ENCODE measurements at places on chromosomes 2 and 18.

DNA sequence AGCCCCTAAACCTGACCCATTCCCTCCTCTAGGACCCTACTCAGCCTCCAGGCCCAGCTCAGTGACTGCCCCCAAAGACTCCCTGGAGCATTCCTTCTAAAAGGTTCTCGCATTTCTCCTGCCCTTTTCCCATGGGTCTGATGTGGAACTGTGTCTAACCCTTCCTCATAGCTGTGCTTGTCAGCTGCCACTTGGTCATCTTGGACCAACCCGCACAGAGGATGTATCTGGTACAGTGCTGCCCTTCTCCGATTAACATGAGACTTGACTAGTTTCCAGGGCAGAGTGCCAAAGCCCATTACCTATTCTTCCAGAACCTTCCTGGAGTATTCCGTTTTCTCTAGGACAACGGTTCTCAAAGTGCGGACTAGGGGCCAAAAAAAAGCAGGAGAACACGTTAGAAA lies 518 bp upstream of the NFU1 start:
- peak; percentile 17 for DNase-seq

GRCh38 chr2:33806041-33806440 lies 206.9 kb upstream of the FAM98A start:
- DNase-seq: no peak

DNA sequence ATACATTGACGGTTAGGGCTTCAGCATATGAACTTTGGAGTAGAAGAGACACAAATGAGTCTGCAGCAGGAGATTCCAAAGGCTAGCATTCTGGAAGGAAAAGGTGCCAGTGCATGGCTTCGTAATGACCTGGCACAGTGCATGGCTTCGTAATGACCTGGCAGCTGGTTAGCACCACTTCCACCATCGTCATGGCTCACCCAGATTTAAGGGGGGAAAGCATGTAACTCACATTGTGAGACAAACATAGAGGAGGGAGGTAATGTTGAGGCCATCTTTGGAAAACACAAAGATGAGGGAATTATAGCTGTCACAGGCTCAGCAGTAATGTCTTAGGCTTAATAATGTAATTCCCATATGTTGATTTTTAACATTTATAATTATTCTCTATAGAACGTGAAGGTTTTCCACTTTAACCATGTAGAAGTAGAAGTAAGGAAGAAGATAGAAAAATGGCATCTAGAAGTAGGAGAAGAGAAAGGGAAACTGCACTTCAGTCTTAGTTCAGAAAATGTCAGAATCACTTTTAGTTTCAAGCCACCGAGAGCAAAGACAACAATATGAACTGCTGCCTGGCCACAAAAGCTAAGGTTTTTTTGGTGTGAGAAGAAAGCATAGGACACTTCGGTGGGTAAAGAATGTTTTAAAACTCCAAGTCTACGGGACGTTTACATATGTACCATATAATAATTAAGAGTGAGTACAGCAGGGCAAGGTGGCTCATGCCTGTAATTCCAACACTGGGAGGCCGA lies 6.8 kb upstream of the STK25 start:
- DNase-seq: no peak

DNA sequence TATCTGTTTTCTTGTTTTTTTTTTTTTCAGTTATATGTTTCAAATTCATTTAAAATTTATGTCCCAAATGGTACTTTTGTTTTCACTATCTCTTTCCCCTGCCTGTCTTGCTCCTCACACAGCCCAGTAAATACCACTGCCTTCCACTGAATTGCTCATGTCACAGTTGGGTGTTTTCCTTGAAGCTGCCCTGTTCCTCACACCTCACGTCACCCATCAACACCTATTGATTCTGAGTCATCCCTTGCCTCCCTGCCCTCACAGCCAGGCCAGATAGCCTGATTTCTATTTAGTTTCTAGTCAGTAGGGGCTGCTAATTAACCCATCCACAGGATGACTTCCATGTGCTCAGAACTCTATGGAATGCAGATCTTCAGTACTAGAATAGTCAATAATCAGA lies 25.3 kb downstream of the FSHR start:
- no peak for DNase-seq

DNA sequence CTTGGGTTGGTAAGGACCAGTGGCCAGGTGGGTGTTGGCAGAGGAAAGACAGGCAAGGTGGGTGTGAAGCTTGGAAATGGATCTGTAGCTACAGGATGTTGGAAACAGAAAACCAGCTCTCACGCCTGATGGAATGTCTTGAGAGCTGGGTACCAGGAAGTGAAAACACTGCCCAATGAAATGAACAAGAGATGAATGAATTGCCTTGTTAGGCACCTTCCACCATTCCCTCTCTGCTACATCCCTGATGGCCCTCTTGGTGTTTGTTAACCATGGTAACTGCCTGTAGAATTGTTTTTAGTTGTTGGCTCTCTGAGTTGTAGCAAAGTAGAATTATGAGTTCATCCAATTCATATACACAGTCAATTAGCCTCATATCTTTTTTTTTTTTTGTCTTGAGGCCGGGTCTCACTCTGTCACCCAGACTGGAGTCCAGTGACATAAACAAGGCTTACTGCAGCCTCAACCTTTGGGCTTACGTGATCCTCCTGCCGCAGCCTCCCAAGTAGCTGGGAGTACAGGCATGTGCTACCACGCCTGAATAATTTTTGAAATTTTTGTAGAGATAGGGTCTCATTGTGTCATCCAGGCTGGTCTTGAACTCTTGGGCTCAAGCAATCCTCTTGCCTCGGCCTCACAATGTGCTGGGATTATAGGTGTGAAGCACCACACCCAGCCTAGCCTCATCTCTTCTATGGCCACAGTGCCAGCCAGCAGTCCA lies 9.5 kb downstream of the KCMF1 start:
- DNase-seq: no peak

DNA sequence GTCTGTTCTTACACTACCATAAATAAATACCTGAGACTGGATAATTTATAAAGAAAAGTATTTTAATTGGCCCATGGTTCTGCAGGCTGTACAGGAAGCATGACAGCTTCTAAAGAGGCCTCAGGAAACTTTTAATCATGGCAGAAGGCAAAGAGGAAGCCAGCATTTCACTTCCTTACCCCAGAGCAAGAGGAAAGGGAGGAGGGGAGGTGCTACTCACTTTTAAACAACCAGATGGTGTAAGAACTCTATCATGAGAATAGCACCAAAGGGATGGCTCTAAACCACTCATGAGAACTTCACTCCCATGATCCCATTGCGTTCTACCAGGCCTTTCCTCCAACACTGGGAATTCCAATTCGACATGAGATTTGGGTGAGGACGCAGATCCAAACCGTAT lies 344.4 kb upstream of the SLC39A10 start:
- no peak for DNase-seq

DNA sequence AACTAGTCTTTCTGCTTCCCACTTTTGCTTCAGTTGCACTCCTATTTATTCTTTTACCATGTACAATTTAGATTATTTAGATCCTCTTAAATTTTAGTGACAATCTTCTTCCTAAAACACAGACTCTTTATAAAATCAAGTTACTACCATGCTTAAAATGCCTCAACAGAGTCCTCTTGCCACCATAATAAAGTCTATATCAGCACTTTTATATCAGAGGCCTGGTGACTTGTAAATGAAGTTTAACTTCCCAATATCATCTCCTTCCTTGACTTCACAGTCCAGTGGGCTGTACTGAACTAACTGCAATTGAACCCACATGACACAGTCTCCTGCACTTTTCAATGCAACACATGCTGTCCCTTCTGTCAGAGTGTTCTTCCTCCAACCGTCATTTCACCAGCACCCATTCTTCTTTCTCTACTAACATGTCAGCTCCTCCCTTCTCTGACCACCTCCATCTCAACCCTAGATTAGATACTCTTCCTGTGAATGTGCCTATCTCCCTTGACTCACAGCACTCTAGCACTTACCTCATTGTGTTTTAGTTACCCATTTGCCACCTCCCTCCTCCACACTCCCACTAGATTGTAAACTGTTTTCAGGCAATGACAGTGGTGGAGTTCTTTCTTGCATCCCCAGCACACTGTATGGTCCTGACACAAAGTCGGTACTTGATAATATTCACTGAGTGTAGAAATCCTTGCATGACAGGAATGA lies 414.9 kb downstream of the SATB2 start:
- DNase-seq: no peak

DNA sequence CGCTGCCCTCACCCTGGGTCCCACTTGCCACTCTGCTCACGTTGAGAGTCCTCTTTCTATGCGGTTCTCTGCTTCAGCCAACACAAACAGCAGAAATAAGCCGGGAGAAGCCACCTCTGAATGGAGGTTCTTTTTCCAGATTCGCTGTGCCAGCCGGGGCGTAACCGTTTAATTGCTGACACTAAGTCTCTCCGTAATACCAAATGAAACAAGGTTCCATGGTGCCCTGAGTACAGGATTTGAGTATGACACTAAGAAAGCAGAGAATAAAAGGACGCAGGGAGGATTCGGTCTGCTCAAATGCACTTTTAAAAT lies 37.6 kb downstream of the CTIF start:
- DNase-seq: no peak

- no peak for DNase-seq
Measured at GRCh38 chr2:97932975-97933662, 62.6 kb downstream of the TMEM131 start.
